Brain (organoid and tissue), 16 donors: ENCODE measurements at places on chromosomes 13 and 19.

- DNase-seq: no peak
Measured at GRCh38 chr13:40452038-40452666, 214.3 kb downstream of the FOXO1 start.

DNA sequence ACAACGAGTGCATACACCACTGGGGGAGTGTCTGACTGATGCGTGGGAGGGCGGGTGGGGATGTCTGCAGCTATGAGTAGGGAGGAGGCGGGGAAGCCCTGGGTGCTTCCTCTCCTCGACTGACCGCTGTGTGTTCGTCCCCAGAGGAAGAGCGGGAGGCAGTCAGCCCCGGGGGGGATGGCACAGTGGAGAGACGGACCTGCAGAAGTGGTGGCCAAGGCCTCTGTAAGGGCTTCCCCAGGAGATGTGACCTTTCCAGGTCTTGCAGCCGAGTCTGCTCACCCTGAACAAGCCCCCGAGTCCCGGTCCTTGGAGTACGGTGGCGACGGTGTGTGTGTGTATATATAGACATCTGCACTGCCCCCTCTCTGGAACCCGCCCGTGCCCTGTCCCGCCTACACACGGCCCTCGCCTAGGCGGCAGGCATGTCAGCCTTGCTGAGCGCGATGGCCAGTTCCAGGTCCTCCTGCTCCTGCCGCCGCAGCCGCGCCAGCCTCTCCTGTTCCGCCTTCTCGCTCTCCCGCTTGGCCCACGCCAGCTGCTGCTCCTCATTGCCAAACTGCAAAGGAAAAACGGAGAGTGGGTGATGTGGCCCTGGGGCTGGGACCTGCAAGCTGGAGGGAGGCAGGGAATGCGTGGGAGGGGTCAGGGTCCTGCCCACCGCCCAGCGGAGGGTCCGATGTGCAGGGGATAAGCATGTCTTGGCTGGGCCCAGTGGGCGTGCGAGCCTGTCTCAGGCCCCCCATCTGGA is 30.8 kb downstream of the KLF2 start:
- DNase-seq: no peak

GRCh38 chr13:85236413-85236812 is 562.8 kb downstream of the SLITRK6 start:
- no peak for DNase-seq

DNA sequence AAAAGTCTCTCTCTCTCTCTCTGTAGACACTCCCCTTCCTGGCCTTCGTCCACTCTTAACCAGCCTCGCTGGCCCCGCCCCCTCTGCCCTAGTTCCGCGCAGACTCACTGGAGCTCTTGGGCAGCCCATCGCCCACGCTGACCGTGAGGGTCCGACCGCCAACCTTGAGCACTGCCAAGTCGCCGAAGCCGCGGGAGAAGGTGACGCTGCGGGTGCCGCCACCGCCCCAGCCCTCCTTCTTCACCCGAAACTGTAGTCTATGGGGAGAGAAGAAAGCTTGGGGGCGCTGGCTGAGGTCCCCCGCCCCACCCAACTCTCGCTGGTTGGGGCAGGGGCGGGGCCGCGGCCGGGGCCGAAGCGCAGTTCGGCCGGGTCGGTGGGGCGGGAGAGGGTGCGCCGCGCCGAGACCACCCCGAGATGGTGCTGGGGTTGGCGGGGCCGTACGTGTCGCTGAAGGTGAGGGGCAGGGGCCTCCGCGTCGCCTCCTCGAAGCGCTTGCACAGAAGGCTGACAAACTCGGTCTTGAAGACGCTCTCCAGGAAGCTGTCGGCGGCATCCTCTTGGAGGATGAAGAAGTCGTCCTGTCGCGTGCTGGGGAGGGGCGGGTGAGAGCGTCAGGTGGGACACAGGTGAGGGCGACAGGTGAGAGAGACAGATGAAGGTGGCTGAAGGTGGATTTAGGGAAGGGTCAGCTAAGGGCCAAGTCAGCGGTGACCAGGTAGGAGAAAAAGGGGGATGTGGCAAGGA is 12.6 kb upstream of the ZNF414 start:
- DNase-seq: peak; percentile 98

DNA sequence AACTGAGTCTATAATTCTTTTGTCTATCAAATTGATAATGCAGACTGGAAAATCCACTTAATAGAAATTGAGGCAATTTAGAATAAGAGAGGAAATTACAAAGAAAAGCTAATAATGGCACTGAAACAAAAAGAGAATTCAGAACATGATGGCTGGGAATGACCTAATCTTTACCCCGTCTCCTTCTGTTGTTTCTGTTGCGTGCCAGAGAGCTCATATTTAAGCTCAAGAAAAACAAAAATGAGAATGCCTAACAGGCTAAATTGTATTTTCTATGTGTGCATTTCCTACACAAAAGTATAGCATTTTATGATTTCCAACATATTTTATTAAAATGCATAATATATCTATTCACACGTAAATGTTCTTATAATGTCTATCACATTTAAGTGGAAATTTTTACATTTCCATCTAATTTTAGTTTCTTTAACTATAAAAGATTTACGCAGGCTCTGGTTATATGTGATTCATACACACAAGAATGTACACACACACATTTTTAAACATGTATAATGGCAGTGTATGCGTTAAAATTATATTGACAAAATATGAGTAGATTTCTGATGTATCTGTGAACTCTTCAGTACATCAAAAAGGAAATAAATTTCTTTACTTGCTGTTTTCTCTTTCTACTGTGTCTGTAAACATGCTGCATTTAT is 432.3 kb downstream of the SLITRK6 start:
- no peak for DNase-seq

- peak; percentile 95 for DNase-seq
Measured at GRCh38 chr19:57708641-57709361, at the start of gene ZNF154. Gene ZNF154, minus strand, starts transcription at chr19:57709204. Its CDS starts 233 bp downstream, at chr19:57708971.

DNA sequence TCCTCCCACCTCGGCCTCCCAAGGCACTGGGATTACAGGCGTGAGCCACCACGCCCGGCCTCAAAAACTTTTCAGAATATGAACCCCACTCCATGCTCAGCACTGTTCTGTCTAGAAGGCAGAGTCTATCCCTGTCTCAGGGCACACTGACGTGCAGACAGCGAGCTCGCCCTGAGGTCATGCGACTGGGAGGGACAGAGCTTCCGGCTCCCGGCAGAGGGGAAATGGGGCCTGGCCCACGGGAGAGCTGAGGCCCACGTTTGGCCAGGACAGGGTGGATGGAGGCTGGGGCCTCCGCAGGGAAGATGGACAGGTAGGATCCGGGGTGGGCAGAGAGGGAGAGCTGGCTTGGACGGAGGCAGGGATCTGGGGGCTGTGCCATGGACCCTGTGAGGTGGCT is 2.8 kb upstream of the AZU1 start:
- DNase-seq: no peak

DNA sequence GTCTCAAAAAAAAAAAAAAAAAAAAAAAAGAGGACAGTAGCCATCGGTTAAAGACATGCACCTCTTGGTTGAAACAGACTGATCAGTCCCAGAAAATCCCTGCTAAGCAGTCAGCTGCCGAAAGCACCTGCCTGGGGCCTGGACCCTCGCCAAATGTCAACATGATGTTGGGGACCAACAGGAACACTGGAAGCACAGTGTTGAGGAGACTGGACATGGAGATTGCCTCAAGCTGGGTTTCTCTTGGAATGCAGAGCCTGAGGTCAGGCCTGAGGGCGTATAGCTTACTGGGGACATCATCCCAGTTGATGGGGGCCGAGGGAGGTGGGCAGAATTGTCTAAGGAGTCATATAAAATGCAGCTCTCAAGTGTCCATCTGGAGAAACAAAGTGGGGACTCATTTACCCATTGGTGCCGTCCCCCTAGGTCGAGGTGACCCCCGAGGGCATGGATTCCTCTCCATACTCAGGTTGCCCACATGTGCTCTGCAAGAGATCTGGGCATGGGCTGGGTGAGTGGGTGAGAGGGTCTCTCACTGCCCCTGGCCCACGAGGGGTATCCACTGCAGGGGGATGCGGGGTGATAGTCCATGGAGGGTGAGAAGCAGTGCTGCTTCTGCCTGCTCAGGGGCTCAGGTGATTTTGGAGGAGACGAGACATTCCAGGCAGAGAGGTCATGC is 164.5 kb downstream of the URI1 start:
- no peak for DNase-seq

DNA sequence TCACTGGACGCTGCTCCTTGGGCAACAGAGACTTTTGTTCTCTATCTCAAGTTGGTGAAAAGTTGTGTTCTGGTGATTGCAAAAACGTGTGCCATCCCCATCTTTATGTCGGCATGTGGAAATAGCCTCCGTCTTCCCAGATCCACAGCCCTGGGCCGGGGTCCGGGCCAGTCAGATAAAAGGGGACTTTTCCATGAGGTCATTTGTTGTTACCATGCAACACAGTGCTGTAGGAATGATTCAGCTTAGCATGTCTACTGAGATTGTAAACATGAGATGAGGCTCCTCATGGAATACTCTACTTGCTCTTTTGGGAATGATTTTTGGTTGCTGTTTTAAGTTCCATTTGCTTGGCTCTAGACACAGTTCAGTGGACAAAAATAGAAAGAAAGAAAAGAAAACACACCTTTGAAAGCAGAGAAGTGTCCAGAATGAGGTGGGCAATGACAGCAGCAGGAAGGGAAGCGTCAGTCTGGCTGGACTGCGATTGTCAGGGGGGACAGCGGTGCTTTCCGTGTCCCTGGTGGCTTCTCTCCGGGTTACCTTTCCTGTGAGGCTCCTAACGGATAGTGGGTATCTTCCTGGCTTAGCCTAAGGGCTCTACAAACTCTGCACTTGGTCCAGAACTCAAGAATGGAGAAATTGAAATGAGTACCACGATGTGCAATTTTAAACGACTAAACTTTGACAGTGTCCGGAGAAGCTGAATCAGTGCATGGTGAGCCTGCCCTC is 91.6 kb downstream of the TEX29 start:
- no peak for DNase-seq

DNA sequence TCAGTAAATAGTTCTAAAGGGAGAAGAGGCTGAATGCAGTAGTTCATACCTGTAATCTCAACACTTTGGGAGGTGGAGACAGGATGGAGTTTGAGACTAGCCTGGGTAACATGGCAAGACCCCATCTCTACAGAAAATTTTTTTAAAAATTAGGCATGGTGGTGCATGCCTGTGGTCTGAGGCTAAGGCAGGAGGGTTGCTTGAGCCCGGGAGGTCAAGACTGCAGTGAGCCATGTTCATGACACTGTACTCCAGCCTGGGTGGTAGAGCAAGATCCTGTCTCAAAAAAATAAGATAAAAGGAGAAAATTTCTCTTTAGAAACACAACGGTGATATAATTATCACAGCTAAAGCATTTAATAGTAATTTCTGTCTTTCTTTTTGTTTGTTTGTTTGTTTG is 57.1 kb downstream of the SIPA1L3 start:
- no peak for DNase-seq

DNA sequence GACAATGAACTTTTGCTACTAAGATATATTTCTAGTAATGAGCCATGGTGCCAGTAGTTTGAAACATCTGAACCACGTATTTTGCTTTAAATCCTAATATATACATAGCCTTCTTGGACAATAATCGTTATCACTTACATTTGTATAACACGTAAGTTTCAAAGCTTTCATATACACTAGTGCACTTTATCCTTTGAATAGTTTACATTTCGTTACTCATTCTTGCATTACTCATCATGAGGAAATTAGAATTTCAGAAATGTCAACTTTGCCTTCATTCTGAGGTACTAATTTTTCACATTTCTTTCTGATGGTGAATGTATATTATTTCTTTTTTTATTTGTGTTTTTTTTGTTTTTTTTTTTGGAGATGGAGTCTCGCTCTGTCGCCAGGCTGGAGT is 5.8 kb downstream of the KBTBD7 start:
- no peak for DNase-seq

- no peak for DNase-seq
Measured at GRCh38 chr19:35484252-35485036, 5.8 kb downstream of the KRTDAP start.

DNA sequence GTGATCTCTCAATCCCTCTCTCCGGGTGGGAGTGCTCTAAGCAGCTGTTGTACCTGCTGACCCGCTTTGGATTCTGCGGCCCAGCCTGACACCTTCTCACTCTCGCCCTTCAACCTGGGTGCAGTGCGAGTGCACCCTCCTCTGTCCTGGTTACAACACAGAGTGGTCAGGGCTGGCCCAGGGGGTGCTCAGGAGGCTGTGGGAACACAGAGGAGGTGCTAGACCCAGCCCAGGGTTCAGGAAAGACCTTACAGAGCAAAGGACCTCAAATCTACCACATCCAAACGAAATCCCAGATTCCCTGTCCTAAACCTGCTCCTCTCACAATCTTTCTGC is 23.7 kb downstream of the ZNF175 start:
- no peak for DNase-seq

GRCh38 chr13:108947551-108948030 is 318.2 kb downstream of the MYO16 start:
- no peak for DNase-seq

DNA sequence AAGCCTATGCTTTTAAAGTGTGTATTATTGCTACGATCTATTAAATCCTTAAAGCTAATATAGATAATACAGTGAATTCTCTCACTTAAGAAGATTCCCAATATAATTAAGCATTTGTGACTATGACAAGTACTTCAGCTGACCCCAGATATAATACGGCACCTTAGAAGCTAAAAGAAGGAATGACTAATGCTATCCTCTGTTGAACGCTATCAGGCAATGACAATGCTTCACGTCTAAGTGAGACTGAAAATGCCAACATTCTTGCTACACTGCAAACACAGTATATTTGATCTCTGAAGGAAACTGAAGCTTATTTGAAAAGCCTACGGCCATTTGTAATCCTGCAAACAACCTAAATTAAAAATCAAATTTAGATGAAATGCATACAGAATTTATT is 19.7 kb downstream of the VWA8 start:
- no peak for DNase-seq

GRCh38 chr13:52405767-52406494 is at the start of gene THSD1:
Gene THSD1, minus strand, starts transcription at chr13:52406172. Its CDS starts 3,572 bp downstream, at chr13:52402600.
- DNase-seq: peak; percentile 37

DNA sequence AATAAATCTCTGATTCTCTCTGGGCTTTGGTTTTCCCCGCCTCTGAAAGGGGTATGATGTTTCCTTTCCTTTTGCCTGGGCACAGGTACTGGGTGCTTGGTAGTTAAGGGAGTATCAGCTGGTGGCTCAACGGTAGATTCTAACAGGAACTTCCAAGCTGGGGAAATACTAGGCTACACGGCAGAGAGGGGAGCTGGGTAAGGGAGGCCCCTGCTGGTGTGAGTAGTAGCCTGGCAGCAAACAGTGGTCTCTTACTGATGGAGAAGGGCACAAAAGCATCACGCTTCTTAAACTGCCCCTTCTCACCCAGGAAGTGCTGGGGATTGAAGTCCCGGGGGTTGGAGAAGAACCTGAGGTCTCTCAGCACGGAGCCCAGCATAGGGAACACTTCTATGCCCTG is 26.9 kb upstream of the CYP2A7 start:
- no peak for DNase-seq
